CD4-positive, alpha-beta T cell treated with Interleukin-6 at 100 ng/mL for 8 hours (primary cell): ENCODE measurements at places on chromosomes 11 and 22.

GRCh38 chr11:69058511-69059270 lies 10.0 kb downstream of the TPCN2 start:
- no peak for DNase-seq

DNA sequence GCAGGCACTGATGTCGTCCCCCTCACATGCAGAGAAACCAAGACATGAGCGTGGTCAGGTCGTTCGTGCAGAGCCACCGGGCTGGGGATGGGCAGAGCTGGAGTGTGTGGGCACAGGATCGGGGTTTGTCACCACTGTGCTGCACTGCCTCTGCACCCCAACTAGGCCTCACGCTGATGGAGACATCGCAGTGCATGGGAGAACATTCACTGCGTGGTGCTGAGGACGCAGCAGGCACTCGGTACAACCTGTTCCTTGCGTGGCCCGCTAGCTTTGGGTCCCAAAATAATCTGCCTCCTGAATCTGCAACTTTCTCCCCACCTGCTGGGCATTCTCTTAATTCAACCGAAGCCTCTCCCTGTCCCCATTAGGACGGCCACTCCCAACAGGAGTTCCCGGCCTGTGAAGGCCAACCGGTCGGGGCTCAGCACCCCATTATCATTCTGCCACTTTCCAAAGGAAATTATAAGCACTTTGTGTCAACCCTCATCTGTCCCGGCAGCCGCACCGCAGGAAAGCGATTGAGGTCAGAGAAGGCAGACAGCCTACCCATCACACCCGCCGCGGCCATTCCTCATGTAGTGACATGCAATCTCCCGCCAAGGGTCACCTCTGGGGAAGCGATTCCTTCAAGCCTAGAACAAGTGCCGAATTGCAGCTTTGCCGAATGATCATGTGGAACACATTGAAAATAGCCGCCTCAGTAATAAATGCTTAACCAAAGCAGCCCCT lies 490.4 kb downstream of the MN1 start:
- DNase-seq: no peak

DNA sequence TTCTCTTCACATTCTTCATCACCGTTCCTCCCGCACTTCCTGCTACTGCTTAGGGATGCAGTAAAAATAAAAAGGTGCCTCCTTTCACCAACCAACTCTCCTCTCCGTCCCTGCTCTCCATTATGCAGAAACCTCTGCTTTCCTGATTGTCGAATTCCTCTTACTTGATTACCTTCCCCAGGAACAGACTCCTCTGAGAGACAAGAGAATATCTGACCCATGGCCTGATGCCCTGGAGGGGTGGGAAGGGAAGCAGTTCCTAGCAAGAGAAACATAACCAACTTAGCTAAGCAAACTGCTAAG lies 80.9 kb downstream of the TRIM29 start:
- no peak for DNase-seq

GRCh38 chr11:105699203-105699602 lies 89.3 kb downstream of the GRIA4 start:
- DNase-seq: no peak

DNA sequence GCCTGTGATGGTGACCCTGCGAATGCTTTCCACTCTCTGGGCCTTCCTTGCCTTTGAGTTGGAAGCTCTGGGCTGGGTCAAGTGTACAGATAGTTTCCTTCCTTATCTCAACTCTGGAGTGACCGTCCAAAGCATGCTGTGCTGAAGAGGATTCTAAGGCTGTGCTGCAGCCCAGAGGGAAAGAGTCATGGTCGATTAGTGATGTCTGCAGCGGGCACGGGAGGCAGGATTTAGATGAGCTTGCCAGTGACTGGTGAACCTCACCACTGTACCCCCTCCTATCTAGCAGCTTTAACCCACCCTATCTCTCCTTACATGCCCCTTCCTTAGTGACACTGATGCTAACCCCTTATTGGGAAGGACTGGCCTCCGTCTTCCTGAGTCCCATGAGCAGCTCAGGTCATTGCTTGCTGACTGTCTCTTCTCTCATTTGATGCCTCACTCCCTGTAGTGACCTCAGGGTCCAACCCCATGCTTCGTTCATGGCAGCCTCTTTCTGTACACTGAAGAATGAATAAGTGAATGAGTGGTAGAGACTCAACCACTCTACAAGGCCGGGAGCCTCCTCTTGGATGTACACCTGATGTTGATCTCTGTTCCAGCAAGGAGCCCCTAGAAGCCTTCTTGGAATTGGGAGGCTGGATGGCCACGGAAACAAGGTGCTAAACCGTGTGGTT lies 6.7 kb downstream of the GNAZ start:
- no peak for DNase-seq

DNA sequence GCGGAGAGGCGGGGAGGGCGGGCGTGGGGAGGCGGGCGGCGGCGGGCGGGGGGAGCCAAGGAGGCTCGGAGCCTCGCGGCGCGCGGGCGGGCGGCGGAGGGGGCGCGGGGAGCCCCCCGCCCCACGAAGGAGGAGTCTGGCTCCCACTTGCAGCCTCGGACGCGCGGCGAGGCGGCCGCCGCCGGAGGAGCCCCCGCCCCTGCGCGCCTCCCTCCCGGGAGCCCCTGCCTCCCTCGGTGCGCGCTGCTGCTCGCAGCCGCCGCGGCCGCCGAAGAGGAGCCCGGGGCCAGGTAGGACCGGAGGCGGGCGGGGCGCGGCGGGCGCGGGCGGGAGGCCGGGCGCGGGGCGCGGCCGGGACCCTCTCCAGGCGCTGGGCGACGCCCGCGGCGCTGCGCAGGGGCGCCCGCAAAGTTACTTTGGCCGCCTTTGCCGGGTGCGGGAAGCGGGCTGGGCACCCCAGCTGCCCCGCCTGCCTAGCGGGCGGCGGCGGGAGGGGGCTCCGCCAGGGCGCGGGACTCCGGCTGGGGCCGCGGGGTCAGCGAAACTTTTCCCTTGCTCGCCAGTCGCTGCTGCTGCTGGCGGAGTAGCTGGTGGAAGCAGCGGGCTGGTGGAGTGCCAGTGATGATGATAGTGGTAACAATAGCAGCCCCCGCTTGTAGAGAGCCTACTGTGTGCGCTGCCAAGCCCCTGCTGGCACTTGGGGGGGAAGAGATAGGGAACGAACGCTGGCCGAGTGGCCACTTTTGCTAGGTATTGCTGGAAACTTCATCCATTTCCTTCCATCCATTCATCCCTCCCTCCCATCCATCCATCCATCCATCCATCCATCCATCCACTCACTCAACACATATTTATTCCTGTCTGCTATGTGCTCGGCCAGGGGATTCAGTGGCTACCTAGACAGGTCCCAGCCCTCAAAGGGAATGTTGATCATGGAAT lies at the start of gene MPPED1:
TSS of gene MPPED1 (plus strand) at position 146 of the 939 bp plus-strand sequence. CDS start 12,972 bp downstream, outside the sequence.
- DNase-seq: no peak

GRCh38 chr22:47673557-47673956 lies 911.1 kb downstream of the TBC1D22A start:
- DNase-seq: no peak

DNA sequence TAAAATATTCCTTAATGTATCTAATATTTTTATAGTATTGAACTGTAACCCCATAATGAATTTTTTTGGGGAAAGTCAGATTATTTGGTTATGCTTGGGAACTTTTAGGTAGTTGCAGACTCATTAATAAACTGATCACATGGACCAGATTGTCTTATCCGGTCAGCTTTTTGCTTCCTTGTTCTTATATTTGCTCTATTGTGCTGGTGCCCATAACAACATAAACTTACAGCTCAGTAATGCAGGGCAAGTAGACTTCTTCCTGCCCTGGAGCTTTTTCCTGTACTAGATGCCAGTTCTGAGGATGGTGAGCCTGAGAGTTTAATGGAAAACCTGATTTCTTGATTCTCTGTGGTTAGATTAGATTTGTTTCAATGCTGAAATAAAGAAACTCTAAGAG lies 53.2 kb downstream of the MTMR3 start:
- no peak for DNase-seq

DNA sequence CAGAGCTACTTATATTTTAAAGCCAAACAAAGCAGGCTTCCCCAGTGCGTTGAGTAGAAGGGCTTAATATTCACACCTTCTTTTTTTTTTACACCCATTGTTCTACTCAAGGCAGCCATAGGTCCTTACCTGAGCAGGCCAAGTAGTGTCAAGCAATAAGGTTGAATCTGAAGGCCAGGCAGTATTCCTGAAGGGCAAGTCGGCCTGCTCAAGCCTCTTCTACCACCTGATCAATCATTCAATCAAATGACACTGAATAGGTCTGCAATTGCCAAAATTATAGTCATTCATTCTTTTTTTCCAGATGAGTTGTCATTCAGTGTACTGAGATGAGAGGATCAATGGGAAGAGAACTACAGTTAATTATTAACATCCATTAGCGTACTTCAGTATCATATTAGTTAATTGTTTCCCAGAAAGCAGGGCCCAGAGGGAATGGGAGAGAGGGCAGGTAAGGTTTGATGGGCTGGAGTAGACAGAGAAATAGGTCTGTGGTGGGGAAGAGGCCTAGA lies 11.9 kb upstream of the PPP2R1B start:
- no peak for DNase-seq

DNA sequence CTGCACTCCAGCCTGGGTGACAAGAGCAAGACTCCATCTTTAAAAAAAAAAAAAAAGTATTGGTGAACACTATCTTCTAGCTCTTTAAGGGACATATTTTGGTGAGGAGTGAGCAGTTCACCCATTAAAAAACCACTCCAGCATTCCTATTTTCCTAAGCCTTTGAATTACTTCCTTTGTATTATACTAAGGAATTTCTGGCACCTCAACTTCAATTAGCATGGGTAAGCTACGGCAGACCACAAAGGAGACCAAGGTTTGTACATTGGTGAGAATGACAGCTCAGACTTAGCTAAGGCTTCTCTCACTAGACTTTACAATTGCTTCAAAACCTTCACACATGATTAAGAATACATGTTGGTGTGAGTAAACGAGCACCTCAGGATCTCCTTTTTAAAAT lies 57.0 kb upstream of the BIRC3 start:
- no peak for DNase-seq

GRCh38 chr11:26199331-26200095 lies 132.4 kb upstream of the ANO3 start:
- DNase-seq: no peak

GRCh38 chr11:69956669-69957190 lies 121.4 kb upstream of the ANO1 start:
- no peak for DNase-seq

- no peak for DNase-seq
These were observed 82.8 kb downstream of the NAT10 start for GRCh38 chr11:34188181-34188580.

GRCh38 chr11:6298605-6299004 lies 21.7 kb downstream of the CAVIN3 start:
- no peak for DNase-seq

DNA sequence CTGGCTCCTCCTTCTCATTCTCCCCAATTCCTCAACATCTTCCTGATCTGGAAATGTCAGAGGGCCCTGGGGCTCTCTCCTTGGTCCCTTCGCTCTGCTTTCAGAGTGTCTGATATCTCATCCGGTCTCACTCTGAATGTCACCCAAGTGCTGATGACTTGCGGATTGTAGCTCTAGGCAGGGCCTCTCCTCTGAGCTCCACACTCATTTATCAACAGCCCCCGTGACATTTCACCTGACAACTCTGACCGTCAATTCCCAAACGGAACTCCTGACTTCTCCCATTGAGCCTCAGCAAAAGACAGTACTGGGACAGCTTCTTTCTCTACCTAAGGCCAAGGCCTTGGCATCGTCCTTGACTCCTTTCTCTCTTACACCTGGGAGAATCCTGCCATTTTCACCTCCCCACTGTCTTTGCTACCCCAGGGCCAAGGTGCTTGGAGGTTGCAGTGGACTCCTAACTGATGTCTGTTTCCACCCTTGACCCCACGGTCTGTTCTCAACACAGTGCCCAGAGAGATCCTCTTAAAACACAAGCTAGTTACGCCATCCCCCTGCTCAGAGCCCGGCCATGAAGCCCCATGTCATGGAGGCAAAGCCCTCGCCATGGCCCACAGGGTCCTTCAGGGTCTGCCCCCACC lies 57.5 kb upstream of the THY1 start:
- DNase-seq: no peak

GRCh38 chr22:27912101-27912500 lies 7.0 kb downstream of the PITPNB start:
- no peak for DNase-seq

- DNase-seq: no peak
These were observed 76.7 kb downstream of the SVIP start for GRCh38 chr11:22752908-22753310.

DNA sequence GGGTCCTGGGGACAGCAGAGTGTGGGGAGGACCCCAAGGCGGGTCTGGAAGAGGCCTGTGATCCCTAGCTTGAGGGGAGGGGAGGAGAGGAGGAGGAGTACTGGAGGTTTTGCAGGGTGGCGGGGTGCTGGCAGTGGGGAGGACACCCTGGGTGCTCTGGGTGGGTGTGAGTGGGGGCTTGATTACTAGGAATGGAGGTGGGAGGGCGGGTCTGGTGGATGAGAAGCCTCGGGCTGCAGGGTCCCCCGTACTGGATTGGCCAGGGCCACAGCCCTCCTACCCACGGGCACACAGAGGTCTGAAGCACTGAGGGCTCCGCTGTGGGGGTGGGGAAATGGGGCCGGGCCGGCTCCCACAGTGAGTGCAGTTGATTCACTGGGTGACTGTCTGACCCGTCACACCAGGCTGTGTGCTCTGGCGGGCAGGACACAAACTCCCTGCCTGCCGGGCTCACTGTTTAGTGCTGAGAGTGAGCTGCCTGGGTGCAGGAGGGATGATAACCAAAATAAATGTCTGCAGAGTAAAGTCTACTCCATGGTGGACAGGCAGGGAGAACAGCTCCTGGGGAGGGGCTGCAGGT lies 114.2 kb downstream of the CACNA1I start:
- no peak for DNase-seq

- peak; percentile 72 for DNase-seq
These were observed at the start of gene GRAMD1B for GRCh38 chr11:123429913-123430720. Gene GRAMD1B (plus strand): TSS chr11:123430269. CDS start chr11:123430793, 524 bp downstream.

DNA sequence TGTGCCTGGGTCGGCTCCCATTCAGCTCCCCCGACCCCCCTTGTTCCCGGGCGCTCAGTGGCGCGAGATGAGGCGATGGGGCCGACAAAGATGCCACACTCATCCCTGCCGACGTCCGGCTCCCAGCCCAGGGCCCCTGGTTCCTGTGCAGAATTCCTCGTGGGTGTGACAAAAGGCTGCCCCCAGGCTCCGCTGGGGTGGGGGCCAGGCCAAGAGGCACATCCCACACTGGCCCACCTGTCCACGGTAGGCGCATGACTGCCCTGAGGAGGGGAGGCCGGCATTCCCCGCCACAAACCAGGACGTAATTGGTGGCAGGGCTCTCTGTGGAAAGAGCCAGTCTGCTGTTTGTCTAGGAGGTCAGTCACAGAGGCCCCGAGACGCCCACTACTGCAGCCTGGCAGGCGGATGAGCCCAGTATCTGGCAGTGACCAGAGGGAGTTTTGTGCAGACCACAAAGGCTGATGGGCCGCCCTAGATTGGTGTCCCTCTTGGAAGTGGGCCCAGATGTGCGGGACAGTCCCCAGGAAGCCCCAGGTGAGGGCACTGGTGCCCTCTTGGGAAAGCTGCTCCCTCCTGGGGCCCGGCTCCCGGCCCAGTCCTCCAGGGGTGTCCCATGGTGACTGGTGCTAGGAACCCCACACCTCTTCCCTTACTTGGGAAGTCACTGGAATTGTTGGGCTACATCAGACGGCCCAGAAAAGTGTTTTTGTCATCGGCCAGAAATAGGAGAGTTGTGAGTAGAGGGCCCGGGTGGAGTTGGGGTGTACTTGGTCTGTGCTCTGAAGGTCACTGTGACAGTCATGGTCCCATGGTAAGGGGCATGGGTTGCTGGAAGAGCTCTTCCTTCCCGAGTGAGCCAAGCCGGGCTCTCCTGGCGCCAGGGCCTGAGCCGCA lies 5.8 kb downstream of the CCND1 start:
- DNase-seq: no peak
